IPS DF 6.9 (cell line): ENCODE measurements at places on chromosomes 1 and 21.

DNA sequence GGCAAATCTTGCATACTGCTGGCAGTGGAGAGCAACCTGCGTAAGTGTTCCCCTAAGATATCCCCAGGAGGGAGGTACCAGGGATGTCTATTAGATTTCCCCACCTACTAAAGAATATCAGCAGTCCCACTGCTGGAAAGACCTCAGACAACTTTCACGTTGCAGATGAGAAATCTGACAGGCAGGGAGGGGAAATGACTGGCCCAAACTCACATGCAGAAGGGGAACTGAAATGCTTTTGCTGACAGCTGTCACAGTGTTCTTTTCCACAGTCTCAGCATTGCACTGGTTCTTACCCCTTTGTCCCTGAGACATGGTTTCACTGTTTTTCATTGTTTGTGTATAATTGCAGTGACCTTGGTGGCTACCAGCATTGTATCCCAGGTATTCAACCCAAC lies 84.8 kb upstream of the ATP1A1 start:
- no peak for DNase-seq

DNA sequence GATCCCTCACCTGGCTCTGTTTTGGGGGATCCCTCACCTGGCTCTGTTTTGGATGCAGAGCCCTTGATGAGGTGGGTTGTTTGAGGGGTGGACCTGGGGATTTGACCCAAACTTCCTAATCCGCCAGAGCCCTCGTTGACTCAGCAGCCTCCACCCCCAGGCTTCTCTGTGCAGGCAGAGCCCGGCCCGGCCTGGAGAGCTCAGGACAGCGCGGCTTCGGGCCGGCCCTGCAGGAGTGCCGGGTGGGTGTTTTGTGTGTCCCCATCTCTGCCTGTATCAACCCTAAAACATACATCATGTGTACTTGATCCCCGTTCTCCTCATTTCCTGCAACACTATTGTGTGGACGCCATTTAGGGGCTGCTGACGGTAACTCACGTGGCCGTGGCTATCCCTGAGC lies 124.2 kb downstream of the SIK1 start:
- DNase-seq: no peak

DNA sequence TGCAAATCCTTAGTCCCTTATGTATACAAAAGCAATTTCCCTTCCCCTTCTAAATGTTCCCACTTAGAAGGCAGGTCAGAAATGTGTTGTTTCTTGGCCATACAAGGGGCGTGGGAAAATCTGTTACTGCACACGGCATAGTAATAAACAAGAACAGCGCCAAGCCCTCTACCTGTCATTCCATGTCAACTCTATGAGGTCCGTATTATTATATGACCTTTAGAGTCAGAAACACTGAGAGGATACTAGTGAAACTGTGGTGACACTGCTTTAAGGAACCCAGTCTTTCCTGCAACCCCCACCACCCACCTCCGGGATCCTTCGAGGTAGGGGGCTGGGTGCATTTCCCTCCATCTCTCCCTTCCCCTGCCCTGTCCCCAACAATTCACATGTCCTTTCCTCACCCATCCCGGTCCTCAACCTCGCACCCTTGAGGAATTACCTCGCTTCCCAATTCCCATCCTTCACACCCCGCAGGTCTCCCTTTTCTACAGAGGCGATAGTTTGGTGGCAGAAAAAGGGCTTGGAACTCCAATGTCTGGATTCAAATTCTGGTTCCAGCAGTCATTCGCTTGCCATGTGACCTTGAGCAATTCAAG lies 647 bp downstream of the SDHB start:
- DNase-seq: no peak

DNA sequence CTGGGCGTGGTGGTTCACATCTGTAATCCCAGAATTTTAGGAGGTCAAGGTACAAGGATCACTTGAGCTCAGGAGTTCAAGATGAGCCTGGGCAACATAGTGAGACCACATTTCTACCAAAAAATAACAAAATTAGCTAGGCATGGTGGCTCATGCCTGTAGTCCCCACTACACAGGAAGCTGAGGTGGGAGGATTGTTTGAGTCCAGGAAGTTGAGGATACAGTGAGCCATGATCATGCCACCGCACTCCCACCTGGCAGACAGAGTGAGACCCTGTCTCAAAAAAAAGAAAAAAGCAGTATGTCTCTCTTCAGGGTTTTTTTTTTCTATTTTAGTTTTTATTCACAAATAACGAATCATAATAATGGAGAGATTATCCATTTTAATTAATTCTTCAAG lies 233.7 kb upstream of the DMRTA2 start:
- DNase-seq: no peak

- DNase-seq: peak; percentile 67
These were observed 259.9 kb downstream of the FAF1 start for GRCh38 chr1:50700214-50700613.

GRCh38 chr1:202182040-202182877 lies 11.3 kb upstream of the LGR6 start:
- DNase-seq: no peak

DNA sequence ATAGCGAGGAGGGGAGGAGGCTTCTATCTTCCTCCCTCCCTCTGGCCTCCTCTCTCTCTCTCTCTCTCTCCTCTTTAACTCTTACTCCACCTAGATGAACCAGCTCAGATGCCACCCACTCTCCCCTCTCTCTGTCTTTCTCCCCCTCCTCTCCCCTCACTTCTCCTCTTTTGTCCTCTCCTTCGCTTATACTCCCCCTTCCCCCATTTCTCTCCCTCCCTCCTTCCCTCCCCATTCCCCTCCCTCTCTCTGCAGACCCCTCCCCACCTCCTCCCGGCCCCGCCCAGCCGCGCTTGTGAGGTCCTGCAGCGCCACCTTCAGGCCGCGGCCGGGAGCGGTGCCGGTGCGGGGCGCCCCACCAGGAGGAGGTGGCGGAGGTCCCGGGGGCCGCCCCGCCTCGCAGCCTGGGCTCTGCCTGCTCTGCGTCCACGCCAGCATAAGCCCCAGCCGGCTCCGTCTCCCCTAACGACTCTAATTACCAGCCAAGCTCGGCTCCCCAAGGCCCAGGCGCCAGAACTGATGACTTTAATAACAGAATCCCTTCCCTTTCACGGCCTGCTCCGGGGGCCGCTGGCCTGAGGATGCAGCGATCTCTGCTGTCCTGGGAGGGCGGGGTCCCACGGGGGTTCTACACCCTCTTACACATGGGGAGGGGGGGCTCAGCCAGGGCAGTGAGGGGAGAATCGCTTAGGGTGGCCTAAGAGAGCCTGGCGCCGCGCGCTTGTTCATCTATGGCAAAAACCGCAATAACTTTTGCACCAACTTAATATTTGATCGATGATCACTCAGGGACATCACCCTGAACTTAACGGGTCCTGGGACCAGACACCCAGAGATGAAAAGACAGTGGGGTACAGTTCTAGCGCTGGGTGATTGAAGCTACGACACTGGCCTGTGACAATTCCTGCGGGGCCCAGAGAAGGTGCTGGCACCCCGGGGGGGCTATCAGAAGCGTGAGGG lies 637.3 kb downstream of the MATN1 start:
- DNase-seq: no peak

DNA sequence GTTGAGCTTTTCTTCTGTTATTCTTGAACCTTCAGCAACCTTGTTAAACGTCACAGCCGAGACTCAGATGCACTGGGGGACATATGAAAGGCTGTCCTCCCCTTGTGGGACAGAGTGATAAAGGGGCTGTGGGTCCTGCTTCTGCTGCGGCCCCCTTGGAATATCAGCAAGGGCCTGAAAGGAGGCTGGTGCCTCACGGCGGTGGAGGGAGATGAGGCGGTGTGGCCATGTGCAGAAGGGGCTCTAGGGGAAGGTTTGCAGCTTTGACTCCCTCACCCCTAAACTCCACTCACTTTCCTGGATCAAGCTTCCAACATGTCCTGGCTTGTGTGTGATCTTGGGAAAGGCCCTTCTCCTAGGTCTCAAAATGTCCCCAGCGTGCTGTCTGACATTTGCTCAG lies 270.7 kb upstream of the CSF3R start:
- no peak for DNase-seq

GRCh38 chr1:204920511-204920910 lies 49.8 kb downstream of the NFASC start:
- no peak for DNase-seq

DNA sequence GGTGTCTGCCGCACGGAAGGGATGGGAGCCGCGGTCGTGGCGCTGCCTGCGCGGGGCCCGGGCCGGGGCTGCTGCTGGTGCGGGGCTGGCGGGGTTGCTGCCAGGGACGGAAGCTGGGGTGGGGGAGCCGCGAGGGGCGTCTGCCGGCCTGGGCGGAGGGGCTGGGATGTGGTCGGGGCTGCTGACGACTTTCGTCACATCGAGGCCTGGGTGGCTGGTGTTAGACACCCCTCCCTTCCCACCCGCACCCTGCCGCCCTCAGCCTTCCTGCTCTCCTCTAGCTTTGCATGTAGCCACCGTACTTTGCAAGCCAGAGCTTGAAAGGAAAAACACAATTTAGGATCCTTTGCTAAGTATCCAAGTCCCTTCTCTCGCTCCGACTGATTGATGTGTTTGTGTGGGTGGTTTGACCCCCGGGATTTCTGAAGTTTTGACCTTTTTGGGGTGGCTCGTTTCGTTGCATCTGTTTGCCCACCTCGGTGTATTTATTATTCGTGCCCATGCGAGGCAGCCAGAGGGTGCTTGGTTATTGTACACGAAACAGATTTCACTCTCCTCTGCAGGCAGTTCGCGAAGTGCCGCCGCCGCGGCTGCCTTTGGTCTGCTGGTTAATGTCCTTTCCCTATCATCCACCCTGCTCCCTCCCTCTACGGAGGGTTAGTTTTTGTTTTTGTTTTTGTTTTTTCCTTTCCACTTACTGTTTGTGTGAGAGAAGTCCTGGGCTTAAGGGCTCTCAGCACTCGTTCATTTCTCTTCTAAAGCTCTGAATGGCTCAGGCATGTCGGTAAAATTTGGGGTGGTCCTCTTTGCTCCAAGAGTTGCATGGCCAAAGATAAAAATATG lies 868 bp downstream of the C1orf21 start:
- DNase-seq: no peak

DNA sequence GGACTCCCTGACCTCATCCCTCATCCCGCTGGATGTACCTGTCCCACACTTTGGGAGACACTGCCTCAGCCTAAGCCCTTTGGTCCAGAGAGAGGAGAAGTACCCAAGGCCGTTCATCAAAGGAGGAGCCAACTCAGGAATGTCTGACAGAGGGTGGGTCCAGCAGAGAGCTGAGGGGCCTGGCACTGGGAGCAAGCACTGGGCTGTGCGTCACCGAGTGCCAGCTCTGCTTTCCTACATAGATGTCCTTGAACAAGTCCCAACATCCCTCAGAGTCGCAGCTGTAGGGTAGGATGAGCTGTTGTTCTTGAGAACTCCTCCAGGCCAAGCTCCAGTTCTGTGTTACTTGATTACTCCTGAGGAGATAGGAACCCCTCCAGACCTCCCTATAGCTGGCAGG lies 68.8 kb upstream of the ACOT11 start:
- no peak for DNase-seq

GRCh38 chr21:17610911-17611310 lies 1.8 kb downstream of the BTG3 start:
- DNase-seq: no peak

DNA sequence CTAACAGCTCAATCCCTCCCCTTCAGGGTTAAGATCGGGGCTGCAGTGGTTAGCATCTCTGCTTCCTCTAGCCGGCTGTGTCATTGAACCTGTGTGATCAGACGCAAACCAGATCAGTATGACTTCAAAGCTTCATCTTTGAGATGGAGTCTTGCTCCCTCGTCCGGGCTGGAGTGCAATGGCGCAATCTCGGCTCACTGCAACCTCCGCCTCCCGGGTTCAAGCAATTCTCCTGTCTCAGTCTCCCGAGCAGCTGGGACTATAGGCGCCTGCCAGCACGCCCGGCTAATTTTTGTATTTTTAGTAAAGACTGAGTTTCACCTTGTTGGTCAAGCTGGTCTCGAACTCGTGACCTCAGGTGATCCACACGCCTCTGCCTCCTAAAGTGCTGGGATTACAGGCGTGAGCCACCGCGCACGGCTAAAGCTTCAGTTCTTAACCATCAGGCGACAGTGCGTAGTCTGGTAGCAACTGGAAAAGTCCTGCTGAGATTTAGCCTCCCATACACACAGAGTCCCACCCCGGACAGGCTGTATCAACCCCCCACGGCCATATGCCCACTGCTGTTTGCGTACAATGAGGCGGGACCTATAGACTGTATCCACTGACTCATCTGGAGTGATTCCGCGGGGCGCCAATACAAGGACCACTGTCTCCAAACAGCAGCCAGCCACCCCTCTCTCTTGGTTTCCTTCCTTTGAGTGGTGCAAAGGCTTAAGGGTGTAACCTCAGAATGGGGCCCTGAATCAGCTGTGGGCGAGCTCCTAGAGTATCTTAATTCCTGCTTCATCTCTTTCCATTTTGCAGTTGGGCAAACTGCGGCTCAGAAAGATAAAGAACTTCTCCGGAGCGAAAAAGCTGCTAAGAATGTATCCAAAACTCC lies 23.3 kb downstream of the CELA3A start:
- DNase-seq: no peak

- DNase-seq: no peak
These were observed 21.7 kb downstream of the LRP8 start for GRCh38 chr1:53306168-53306567.

- DNase-seq: no peak
These were observed 586.2 kb upstream of the ADGRL4 start for GRCh38 chr1:79592707-79593106.

- no peak for DNase-seq
These were observed 588 bp upstream of the PACC1 start for GRCh38 chr1:212415107-212415841.

GRCh38 chr1:39753132-39754025 lies 14.7 kb downstream of the PPIE start:
- DNase-seq: no peak

- DNase-seq: no peak
These were observed 48.2 kb upstream of the EPB41 start for GRCh38 chr1:28865997-28866650.

GRCh38 chr1:233082778-233083550 lies 132.6 kb downstream of the NTPCR start:
- DNase-seq: no peak

DNA sequence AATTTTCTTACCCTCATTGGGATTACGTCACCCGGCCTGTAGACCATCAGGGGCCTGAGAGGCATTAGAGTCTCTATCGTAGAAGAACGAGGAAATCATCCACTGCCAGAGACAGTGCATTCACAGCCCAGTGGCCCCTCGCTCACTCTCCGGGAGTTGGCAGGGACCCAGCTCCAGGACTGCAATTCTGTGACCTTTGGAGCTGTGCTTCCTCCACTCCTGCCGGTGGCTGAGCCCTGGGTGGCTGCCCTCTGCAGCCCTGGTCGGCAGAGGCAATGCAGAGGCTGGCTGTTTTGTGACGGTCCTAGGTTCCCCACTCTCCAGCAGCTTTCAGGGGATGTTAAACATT lies 12.7 kb downstream of the SLC37A1 start:
- DNase-seq: no peak

- DNase-seq: no peak
These were observed 9.7 kb downstream of the CNN3 start for GRCh38 chr1:94917251-94917650.

- no peak for DNase-seq
These were observed 93.0 kb upstream of the RAVER2 start for GRCh38 chr1:64651841-64652240.

DNA sequence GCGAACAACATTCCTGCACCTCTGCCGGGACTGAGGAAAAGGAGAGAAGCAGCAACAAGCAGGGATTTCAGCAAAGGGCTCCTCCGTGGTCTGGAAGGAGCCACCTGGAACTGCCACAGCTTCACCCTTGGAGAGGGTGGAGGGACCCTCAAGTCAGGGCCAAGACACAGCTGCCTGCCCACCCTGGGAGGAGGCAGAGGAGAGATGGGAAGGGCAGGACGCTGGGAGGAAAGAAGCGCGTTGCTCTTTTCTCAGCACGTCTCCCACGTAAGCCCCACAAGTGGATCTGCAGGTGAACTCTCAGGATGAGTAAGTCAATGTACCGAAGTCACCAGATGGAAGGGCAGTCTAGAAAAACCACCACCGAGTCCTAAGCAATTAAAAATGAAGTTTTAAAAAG lies 39.6 kb downstream of the SLC19A1 start:
- DNase-seq: no peak
